ENCODE measurements at places on chromosomes 7 and 10.

DNA sequence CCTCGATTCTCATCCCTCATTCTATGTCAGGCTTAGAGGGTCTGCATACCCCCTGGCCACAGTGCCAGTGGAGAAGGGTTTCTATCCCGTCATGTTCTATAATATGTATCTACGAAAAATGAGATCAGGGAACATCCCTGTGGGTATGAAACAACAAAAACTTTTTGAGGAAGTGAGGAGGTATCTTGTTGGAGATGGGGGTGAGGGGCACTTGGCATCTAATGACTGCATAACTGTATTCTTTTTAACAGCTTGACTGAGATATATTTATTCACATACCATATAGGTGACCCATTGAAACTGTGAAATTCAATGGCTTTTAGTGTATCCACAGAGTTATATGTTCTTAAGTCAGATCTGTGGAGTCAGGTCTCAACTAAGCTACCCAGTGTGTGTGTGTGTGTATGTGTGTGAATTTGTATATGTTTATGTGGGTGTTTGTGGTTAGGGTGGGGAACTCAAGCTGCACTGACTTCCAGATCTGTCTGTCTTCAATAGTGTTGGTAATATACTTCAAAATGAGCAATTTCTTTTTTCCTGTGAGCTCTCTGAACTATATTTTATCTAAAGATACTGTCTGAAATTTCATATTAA lies 528.9 kb downstream of the CNTNAP2 start:
- no peak for DNase-seq

GRCh38 chr10:129769381-129770116 lies 194.5 kb downstream of the EBF3 start:
- no peak for DNase-seq

GRCh38 chr7:18459484-18460245 lies 35.9 kb upstream of the HDAC9 start:
- DNase-seq, result no peak

DNA sequence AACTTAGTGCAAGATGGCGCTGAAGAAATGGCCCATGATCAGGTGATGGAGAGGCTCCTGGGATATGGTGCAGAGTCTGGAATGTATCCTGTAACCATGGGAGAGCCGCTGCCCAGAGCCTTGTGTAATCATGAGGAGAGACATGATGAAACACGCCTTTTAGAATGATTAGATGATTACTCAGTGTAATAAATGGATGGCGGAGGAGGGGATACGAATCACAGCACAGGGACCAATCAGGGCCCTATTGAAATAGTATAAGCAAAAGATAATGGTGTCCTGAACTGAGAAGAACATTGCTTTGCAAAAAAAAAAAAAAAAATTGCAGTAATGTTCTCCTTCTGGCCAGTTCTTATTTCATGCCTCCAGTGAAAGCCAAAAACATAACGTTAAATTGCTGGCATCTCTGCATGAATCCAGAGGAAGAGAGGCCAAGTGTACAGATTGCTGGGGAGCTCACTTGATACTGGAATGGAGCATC lies 668.5 kb upstream of the AUTS2 start:
- DNase-seq, result no peak

- DNase-seq, result no peak
Observed at GRCh38 chr7:128408709-128409595, 830 bp downstream of the IMPDH1 start.

DNA sequence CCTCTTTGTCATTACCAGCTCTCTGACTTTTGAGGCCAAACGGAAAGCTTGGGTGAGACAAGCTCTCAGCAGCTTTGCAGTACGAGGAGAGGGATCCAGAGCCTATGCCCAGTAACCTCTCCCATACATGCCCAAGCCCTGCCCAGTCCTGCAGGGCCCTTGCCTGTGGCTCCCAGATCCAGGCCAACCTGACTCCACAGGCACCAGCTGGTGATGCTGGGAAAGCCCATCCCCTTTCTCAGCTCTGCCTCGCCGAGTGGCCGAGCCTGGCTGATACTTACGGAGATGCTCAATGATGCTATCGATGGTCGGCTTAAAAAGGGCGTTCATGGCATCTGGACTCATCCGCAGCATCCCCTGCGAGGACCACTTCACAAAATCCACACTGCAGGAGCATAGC lies 55.4 kb downstream of the PNLIPRP2 start:
- no peak for DNase-seq

- no peak for DNase-seq
Observed at GRCh38 chr10:58642283-58642682, 129.6 kb downstream of the BICC1 start.

DNA sequence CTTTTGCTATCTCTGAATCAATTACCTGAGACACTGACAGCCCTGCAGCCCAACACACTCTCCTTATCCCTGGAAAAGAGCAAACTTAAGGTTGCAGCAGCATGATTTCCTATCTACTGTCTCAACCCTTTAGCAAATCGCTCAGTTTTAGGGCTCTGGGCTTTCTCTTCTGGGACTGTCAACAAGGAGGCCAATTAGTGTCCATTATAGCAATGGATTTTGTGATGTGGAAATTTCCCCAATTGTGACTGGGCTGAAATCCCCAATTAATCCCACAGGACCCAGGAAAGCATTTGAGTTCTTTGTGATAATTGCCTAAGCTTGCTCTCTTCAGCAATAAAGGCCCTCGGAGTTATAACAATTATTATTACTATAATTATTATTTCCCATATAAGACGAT lies 197.0 kb downstream of the ZNF438 start:
- no peak for DNase-seq

DNA sequence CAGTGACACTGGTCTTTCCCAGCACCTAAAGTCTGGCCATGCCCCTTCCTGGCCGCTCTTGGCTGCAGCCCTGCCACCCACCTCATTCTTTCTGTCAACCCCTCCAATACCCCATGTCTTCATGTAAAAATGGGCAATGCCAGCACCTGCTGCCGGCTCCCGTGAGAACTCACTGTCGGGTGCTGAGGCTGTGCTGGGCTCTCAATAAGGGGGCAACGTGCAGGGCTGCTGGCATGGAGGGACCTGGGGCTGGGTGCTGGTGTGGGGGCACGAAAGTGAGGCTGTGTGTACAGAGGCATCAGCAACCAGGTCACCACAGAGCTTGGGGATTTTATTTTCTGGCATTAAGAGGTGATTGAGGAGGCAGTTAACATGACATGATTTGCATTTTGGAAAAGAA lies 65.3 kb downstream of the ALOX5 start:
- no peak for DNase-seq

GRCh38 chr7:16615228-16615627 lies 30.3 kb downstream of the ANKMY2 start:
- no peak for DNase-seq

DNA sequence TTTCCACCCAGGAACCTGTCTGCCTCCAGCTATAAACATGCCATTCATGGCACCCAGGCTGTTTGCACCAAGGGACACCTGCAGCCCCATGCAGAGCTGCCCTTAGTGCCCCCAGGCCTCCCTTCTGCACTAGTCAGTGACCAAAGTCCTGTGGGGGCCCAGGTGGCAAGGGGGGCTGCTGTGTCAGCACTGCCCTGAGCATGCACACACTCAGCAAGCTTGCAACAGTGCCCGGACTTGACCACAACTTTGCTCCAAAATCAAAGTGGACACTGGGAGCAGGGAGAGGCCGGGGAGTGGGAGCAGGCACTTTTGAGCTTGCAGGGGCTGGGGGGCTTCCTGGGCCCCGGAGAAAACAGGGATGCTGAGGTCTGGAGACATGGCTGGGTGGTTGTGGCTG lies 192.9 kb upstream of the MBL2 start:
- DNase-seq, result no peak

DNA sequence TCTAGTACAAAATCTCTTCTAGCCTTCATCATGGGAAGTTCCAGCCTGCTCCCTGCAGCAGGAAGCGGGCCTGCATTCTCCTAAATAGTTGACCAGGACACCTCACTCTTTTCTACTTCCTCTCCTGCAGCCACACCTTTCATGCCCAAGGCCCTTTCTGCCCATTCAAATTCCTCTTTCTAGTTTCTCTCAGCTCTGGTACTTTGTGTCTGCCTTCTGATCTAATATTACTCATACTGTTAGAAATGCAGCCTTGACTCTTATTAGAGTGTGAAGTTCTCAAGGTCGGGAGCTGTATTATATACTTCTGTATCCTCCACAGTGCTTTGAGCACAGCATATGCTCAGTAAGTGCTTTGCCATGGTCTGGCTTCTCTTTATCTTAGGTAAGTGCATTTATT lies 103.1 kb downstream of the PRKCQ start:
- no peak for DNase-seq

DNA sequence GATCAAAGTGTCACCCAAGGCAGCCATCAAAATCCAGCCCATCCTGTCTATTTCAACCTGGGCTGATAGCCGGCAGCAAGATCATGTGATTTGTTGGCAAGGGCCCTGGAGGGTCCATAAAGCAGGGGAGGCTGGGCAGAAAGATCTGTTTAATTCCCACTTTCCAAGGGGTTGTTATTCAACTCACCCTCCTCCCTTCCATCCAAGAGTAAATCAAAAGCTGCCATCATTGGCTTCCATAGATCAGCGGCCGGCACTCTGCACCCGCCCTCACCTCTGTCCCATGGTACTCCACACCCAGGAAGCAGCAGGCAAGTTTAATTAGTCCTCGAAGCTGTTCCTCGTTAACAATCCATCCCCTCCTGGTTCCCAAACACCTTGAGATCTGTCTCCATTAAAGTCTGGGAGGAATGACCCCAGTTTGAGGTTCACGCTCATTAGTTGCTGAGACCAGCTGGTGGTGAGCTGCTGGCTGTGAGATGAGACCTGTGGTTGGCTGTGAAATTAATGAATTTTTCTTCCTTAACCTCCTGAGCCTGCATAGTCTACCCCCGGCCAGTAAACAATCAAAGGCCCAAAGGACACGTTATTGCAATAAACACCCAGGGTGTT lies 120.6 kb upstream of the CHST15 start:
- no peak for DNase-seq

GRCh38 chr7:11221984-11222383 lies 248.3 kb downstream of the PHF14 start:
- DNase-seq, result no peak

- peak; percentile 77 for DNase-seq
Observed at GRCh38 chr10:5666008-5666840, at the start of gene ASB13. TSS of gene ASB13 (minus strand) at chr10:5666595. CDS start at chr10:5666551, 44 bp downstream.

DNA sequence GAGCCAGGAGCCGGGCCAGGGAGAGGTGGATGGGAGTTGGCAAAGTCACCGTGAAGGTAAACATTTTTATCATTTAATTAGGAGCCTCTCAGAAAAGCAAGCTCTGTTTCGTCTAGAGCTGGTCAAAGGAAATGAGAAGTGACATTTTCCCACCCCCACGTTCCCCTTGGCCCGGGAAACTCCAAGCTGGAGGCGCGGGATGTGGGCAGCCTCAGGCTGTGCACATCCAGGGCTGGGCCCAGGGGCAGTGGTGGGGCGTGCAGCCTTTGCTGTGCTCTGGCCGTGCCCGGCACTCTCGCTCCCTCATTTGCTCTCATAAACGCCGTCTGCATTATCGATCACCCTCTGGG lies 135.6 kb upstream of the RET start:
- no peak for DNase-seq

DNA sequence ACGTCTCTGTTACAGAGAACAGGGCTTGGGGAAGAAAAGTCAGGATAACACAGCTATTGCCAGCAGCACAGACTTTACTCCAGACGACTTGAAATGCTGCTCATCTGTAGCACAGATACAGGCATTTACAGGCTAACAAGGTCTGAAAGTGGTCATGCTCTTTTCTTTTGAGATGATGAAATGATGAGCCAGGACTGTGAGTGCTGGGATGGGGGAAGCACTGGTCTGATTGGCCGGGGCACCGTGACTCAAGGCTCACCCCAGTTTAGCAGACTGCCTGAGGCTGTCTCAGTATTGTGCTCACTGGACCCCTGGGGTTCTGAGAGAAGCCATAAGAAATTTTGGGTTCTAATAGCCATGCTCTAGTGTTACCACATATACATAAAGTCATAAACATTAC lies 12.4 kb downstream of the SMKR1 start:
- no peak for DNase-seq

DNA sequence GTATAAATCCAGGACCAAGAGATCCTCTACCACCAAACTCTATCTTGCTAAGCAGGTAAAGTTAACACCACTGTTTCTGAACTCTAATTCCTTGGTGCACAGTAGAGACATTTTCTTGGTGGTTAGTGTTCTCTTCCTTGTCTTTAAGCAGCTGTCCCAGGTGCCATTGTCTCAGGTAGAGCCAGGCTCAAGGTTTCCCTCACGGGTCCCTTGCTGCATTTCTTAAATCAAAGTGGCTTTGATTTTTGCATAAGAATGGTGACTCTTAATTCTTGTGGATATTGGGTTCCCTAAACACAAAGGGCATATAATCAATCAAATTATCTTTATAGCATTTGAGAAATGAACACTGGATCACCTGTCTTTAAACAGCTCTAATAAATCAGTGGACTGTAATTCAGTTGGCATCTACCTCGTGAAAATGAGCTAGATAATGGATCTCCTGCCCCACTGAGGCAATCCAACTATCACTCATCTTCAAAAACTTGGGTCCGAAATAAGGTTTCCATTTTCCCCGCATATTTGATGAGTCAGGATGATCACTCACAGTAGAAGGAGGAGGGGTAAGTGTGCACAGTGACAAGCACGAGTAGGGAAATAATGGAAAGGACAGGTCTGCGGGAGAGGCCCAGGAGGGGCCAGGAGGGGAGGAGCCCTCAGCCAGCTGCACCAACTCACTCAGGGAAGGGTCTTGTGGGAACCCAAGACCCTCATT lies 2.4 kb downstream of the ABCC2 start:
- no peak for DNase-seq

DNA sequence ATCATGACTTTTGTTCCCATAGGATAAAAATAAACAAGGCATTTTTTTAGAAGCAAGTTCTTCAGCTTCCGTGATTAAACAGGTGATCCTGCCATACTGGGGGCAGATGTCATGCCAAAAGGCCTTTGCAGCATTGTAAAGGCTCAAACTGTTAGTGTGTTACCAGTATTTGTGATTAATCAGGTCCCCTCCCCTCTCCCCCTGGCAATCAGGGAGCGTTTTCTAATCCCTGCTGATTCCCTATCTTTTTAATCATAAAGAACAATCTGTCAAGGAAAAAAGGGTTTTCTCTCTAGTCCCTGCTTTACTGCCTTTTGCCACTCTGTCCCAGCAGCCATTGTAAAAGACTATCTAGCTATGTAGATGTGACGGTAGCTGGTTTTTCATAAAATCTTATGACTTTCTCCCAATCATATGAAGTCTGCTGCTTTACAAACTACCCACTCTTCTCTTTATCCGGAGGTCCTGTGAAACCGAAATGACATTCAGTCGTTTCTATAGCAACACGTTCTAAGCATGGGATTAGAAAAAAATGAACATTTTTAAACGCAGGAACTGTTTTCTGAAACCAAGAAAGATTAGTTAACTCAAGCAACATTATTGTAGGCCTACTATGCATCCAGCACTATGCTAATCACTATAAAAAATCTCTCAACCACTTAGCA lies 210.9 kb downstream of the RNLS start:
- DNase-seq, result no peak

GRCh38 chr7:148289630-148290029 lies 300.9 kb upstream of the C7orf33 start:
- DNase-seq, result no peak

DNA sequence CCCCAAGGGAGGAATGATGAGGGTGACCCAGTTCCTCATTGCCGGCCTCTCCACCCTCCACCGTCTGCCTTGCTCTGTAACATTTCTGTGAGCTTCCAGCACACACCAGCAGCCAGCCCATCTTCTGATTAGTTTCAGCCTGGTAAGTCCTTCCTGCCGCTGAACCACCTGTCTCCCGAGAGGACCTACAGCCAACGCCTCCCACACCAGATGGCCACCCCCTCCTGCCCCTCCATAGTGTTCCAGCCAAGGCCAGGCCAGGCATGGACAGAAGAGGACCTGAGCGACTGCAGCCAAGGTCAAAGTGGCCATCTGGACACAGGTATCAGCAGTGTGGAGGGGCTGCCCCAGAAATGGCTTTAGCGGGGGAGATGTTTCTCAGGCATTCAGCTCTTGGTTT lies 170.7 kb upstream of the CTBP2 start:
- no peak for DNase-seq

- DNase-seq, result no peak
Observed at GRCh38 chr7:46859963-46860475, 721.9 kb downstream of the TNS3 start.
